Activated naive CD4-positive, alpha-beta T cell treated with anti-CD3 and anti-CD28 coated beads, Interleukin-2, amount 10 ng/mL, durations not matched to agents 7 days and 5 days (primary cell): ENCODE measurements at places on chromosomes 6 and 20.

DNA sequence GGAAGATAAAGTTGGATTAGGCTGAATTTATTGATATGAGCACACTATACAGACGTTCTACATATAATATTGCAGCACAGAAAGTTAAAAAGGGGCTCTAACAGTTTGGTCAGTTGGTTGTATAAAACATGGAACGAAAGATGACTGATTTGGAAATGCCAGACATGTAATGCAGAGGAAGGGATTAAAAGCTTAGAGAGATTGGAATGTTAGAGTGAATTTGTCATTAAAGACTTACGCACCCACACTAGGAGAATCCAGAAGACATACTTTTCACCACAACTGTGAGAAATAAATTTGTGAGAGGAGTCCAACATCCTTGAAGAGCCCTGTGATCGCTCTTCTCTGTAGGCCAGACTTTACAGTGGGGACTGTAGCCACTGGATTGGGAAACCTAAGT is 134.7 kb downstream of the GPR63 start:
- no peak for DNase-seq

GRCh38 chr6:137688230-137688971 is 178.7 kb upstream of the TNFAIP3 start:
- no peak for DNase-seq

- no peak for DNase-seq
Observed at GRCh38 chr6:8041913-8042583, 22.1 kb downstream of the BLOC1S5 start.

GRCh38 chr6:42001506-42001905 is 48.8 kb upstream of the TAF8 start:
- DNase-seq = no peak

DNA sequence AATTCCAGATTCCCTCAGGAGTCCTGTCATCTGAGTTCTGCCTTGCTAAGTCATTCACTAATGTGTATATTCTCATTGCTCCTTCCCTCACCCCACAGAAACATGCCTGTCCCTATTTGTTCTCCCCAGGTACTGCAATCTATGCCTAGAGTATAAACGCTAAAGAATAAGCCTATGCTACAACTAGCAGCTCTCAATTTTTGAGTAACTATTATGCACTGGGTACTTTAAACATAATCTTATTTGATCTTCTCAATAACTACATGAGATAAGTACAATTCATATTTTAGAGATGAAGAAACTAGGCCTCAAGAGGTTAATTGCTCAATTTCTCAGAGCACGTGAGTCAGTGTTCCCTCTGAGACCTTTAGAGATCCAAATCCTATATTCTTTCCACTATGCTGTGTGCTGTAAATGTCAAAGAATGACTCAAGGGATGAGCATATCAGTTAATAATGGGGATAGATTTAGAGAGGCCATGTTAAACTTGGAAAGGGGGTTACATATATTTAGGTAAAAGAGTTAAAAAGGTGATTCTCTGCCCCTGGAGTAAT is 423.8 kb upstream of the ADGRB3 start:
- DNase-seq = no peak

GRCh38 chr20:10381477-10381876 is 52.5 kb downstream of the MKKS start:
- no peak for DNase-seq

GRCh38 chr20:8535403-8536261 is 403.6 kb downstream of the PLCB1 start:
- no peak for DNase-seq

GRCh38 chr20:10842116-10842515 is 168.3 kb upstream of the JAG1 start:
- DNase-seq = no peak

- no peak for DNase-seq
Observed at GRCh38 chr6:139017227-139017626, 11.3 kb upstream of the ABRACL start.

- peak; percentile 81 for DNase-seq
Observed at GRCh38 chr20:63641146-63641791, 12.0 kb downstream of the STMN3 start.

DNA sequence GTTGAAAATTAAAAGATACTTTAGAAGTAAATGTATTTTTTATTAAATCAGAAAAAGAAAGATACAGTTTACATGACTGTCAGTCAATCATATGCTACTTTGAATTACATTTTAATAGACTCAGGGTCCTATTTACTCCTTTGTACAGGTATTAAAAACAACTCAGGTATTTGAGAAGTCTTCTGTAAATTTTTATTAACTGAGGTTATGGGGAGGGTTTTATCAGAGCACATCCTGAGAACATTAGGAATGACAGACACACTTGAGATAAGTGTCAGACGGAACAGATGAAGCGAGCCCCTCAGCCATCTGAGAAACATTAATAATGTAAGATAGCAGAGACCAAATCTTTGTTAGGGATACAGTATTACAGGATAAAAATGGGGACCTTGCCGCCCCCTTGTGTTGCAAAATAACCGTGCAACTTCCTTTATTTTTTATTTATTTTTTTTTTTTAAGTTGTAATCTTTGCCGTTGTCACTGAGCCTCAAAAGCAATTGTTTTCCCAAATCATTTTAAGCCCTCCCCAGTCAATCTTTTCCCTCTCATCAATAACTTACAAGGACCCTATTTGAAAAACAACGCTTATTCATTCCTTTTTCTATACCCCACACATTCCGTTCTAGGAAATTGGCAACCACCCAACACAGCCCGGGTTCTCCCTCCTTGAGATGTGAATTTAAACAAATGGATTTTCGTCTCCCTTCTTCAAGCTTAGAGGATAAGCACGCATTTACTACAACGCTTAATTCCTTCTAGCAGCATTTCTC is 126.7 kb downstream of the BCAS1 start:
- peak; percentile 50 for DNase-seq

- no peak for DNase-seq
Observed at GRCh38 chr20:61758564-61759200, 307.0 kb downstream of the TAF4 start.
